ENCODE measurements at places on chromosomes 1 and 21. TPM values are rescaled to one million over a fixed set of nuclear protein-coding genes. Genes with fewer than 3 reads are reported as not detected.

DNA sequence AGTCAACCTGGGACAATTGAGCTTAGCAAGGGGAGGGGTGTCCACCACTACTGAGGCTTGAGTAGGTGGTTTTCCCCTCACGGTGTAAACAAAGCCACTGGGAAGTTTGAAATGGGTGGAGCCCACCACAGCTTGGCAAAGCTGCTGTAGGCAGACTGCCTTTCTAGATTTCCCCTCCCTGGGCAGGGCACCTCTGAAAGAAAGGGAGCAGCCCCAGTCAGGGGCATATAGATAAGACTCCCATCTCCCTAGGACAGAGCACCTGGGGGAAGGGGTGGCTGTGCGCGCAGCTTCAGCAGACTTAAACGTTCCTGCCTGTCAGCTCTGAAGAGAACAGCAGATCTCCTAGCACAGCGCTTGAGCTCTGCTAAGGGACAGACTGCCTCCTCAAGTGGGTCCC is 758.4 kb downstream of the LTN1 start:
- no peak for DNase-seq

DNA sequence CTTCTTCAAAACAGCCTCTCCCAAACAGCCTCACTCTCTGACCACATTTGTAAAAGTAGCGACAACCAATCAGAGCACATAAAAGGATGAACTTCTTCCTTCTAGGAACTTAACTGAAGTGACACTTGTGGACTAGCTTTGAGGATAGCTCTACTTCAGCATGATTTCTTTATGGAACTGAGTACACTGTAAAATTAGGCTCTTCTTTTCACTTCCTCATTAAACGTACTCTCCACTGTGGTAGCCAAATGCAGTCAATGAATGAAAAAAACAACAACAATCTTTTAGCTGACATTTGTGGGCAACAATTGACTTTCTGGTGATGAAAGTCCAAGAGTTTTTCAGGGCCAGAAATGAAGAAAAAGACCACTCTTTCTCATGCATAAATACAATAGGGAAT is 9.6 kb downstream of the LRRC53 start:
- DNase-seq, result no peak

- DNase-seq, result no peak
Observed at GRCh38 chr21:44286716-44287632, 1.3 kb downstream of the AIRE start.

- DNase-seq, result no peak
Observed at GRCh38 chr1:228007801-228008341, 1.1 kb downstream of the WNT3A start.

- no peak for DNase-seq
Observed at GRCh38 chr1:22080191-22080590, 27.7 kb downstream of the CDC42 start.

DNA sequence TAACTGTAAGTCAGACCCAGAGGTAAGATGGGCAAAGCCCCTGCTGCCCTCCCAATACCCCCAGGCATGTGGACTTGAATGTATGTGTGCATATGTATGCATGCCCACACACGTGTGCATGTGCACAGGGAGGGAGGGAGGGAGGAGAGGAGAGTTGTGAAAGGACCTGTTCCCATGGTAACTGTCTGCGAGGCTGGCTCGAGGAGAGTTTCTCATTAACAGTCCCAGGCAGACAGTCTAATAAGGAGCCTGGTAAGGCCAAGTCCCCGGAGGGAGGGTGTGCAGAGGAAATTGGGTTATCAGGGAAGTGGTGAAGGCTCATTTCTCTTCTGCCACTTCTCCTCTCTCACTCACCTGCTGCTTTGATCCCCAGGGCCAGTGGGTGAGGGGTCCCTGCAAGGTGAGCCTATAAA is 74.9 kb downstream of the NFASC start:
- DNase-seq, result no peak

- no peak for DNase-seq
Observed at GRCh38 chr1:111412839-111413238, 14.7 kb downstream of the OVGP1 start.

DNA sequence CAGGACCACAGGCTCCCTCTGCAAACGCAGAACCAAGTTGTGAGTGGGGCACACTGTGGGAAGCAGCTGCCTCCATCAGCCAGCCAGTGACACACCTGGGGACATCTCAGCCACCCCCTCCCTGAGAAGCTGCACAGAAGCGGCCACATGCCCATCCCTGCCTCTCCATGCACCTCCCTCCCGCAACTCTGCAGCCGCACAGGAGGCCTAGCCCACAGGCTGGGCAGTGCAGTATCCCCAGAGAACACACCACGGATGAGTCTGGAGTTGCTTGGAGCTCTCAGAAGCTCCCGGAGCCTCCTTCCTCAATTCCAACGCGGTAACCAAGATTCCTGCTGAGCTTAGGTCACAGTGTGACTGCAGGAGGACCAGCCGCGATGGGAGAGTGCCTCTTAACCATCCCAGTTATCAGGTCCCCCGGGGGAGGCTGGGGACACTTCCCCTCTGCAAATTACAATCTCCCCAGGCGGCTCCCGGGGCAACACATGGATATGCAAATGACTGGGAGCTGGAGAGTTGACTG is 1.2 kb upstream of the WNT3A start:
- no peak for DNase-seq

- DNase-seq, result no peak
Observed at GRCh38 chr1:87210151-87210550, 118.5 kb upstream of the LMO4 start.

- DNase-seq, result no peak
Observed at GRCh38 chr1:20425622-20426021, 60.4 kb downstream of the CAMK2N1 start.

DNA sequence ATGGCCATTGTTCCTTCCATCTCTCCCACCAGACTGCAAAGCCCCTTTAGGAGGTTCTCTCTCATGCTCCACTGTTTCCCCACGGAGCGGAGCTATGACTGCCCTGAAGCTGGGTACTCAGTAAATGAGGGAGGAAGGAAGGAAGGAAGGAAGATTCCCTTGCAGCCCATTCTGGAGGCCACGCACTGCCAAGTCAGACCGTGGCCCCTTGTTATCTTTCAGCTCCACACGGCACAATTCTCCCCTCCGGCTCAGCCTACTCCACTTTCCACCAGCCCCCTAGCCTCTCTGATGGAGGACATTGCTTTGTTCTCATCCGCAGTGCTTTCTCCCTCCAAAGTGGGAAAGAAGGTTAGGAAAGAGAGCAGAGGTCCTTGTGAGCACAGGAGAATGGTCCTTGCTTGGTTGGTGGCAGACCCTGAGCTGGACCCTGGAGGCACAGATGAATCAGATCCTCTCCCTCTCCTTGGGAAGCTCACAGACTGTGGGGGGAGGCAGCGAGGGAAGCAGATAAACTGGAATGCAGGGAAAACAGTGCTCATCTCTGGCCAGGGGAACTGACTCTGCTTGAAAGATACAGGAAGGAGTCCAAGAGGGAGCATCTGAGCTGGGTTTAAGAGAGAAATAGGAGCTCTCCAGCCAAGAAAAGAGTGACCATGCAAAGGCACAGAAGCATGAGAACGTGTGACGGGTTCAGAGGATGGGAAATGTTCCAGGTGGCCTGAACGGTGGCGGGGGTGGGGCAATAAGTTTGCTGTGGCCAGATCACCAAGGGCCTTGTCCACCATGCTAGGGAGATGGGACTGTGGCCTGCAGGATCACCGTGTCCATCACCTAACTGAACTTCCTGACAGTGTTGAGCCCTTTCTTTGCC is 52.6 kb downstream of the GLIS1 start:
- DNase-seq, result no peak

DNA sequence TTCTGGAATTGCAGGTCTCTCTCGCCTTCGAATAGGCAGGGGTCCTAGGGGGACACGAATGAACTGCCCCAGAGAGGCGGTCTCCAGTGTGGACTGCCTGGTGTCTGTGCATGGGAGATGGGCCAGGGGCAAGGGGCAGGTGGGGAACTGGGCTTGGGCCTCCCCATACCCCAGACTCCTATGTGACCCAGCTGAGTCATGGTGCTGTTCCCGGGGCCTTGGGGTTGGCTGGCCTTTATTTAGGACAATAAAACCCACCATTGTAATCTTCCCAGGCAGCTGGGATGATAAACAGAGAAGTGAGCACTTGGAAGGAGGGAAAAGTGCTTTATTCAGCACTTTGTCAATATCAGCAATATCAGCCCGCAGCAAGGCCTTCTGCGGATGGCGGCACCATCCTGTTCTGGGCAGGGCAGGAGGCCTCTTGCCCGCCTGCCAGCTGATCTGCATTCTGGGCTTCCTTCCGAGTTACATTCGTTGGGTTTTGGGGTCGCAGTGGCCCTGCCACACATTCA is 209.0 kb upstream of the TMEM51 start:
- DNase-seq, result no peak

DNA sequence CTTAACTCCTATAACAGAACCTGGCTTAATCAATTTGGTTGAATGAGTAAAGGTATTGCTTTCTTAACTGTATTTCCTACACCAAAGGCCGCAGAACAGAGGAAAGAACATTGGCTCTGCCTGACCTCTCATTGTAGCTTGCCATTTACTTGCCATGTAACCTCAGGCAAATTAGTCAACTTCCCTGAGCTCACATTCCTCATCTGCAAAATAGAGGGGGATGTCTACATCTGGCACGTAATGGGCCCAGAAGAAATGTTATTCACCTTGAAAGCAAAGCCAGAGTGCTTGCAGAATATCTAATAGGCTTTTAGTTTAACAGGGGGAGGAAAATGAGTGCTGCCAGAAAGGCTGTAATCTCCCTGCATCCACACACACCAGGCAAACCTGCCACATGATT is 44.3 kb downstream of the LAMC2 start:
- DNase-seq, result no peak

DNA sequence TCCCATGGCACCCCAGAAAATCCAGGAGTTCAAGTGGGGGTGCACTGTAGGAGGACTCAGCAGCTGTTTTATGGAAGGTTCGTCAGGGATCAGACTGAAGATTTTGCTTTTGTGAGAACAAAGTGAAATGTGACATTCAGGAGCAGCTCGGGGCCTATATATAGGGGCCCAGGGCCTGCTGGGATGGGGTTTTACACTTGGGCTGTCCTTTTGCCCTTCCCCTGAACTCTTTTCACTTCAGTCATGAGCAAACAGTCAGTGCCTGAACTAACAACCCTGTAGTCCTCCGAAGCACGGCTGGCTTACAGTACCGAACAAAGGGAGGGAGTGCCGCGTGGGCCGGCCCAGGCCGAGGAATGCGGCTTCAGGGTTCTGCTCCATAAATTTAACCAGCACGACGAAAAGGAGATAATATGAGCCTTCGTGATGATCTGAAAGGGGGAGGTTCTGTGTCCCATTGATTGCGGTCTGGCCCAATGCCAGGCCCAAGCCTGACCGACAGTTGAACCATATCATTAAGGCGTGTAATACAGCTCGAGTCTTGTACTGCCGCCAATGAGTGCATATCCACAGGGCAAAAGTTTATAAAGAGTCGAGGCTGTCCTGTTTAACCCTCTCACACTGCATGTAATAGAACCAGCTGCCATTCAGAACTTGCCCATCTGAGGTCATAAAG is 139.9 kb downstream of the DHRS3 start:
- peak; percentile 55 for DNase-seq

DNA sequence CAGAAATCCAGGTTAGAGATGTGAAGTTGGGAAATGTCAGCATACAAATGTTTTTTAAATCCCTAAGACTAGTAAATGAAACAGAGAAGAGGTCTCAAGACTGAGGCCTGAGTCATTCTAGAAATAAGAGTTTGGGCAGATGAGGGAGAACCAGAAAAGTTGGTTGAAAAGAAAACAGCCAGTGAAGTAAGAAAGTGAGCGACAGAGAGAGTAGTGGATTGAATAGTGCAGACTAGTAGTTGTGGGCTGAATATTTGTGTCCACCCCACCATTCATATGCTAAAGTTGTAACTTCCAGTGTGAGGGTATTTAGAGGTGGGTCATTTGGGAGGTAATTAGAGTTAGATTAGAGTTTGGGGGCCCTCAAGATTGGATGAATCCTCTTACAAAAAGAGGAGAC is 889.2 kb downstream of the TTLL7 start:
- no peak for DNase-seq

DNA sequence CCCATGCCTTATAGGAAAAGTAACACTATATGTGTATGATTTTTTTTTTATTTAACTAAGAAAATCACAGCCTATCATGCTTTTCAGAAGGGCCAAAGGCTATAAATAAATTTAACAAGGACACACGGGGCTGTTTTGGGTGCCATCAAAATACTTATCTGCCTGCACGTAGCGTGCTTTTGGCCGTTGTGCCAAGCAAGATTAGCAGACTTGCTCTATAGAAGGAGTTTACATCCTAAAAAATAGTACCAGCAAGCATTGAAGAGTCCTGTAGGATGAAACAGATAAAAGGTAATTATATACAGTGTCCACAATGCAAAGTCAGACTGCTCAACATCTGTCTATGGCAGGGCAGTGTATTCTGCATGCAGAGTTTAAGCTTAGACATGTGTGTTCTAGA is 3.7 kb downstream of the OLIG1 start:
- no peak for DNase-seq

DNA sequence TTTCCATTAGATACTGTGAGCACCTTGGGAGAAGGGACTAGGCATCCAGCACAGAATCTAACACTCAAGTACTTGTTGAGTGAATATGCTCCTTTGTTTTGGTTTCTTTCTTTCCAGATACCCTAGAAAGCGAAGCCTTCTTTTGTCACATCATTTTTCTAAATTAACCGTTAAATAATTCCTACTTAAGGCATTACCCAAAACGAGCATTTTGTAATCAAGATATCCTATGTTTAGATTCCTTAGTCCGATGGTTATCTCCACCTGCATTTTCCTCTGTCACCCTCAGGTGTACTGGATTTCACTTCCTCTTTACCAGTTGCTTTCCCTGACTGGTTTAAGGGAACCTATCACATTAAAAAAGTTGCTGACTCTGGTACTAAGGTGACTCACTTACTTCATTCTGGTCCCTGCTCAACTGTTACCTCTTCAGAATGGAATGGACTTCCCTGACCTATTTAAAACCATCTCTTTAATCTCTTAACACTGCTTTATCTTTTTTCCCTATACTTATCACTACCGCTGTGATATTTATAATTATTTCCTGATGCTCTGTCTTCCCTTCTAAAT is 3.2 kb downstream of the B3GALNT2 start:
- DNase-seq, result no peak

- DNase-seq, result no peak
Observed at GRCh38 chr1:226881515-226882185, 11.2 kb downstream of the PSEN2 start.

- no peak for DNase-seq
Observed at GRCh38 chr1:234837713-234838112, 227.7 kb upstream of the IRF2BP2 start.

- no peak for DNase-seq
Observed at GRCh38 chr1:223227031-223227430, 84.0 kb upstream of the TLR5 start.

- DNase-seq, result no peak
Observed at GRCh38 chr1:168321945-168322344, 41.3 kb downstream of the TBX19 start.

SPRR2E gene
- total RNA-seq, result not detected

SDC3 gene
- 0.51 TPM for total RNA-seq

FNDC5 gene
- not detected for total RNA-seq

PAPPA2 gene
- total RNA-seq, result 0.03 TPM

Measured in activated naive CD8-positive, alpha-beta T cell treated with anti-CD3 and anti-CD28 coated beads, Interleukin-2, amount 10 ng/mL, durations not matched to agents 7 days and 5 days (primary cell).